Choroid plexus epithelial cell (primary cell): ENCODE measurements at places on chromosomes 2 and 18.

GRCh38 chr18:3814816-3815215 lies 364.8 kb downstream of the TGIF1 start:
- DNase-seq = peak; percentile 41

- peak; percentile 100 for DNase-seq
Observed at GRCh38 chr2:55862673-55863390, 60.8 kb downstream of the EFEMP1 start.

- no peak for DNase-seq
Observed at GRCh38 chr18:63288311-63288710, 31.3 kb downstream of the BCL2 start.

GRCh38 chr18:6971823-6972478 lies 145.6 kb downstream of the LAMA1 start:
- DNase-seq = no peak

DNA sequence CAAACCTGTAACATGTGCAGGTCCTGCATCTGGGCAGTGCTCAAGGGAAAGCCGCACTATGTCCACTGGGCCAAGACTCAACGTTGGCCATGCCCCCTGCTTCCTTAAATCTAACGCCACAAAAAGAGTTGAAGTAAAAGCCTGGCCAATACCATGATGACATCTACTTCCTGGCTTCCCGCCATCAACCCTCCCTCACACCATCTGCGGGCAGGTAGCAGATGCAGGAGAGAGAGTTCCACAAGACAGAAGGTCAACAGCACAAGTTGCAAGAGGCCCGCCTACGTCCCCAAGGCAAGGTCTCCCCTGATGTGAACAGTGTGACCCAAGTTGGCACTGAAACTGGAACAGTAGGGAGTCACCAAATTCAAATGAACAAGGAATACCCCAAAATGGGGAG lies 48.4 kb downstream of the ABCG8 start:
- DNase-seq = no peak

GRCh38 chr2:142966284-142966683 lies 88.8 kb downstream of the KYNU start:
- no peak for DNase-seq

GRCh38 chr2:229475778-229476177 lies 204.7 kb upstream of the PID1 start:
- no peak for DNase-seq

GRCh38 chr2:205969584-205969983 lies 116.4 kb downstream of the INO80D start:
- DNase-seq = no peak

DNA sequence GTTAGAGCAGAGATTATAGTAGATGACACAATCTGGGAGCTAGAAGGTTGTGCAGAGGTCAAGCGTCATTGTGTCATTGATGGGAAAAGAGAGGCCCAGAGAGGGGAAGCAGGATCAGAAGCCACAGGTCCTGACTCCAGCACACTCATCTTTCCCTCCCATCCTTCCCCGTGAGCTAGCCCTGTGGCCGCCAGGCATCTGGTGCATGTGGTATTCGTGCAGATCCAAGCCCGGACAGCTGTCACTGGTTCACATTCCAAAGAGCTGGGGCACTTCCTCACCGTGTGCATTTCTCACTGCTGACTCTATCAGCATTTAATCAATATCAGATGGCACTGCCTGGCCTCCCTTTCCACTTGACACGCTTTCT lies 94.1 kb upstream of the THOC1 start:
- peak; percentile 49 for DNase-seq

DNA sequence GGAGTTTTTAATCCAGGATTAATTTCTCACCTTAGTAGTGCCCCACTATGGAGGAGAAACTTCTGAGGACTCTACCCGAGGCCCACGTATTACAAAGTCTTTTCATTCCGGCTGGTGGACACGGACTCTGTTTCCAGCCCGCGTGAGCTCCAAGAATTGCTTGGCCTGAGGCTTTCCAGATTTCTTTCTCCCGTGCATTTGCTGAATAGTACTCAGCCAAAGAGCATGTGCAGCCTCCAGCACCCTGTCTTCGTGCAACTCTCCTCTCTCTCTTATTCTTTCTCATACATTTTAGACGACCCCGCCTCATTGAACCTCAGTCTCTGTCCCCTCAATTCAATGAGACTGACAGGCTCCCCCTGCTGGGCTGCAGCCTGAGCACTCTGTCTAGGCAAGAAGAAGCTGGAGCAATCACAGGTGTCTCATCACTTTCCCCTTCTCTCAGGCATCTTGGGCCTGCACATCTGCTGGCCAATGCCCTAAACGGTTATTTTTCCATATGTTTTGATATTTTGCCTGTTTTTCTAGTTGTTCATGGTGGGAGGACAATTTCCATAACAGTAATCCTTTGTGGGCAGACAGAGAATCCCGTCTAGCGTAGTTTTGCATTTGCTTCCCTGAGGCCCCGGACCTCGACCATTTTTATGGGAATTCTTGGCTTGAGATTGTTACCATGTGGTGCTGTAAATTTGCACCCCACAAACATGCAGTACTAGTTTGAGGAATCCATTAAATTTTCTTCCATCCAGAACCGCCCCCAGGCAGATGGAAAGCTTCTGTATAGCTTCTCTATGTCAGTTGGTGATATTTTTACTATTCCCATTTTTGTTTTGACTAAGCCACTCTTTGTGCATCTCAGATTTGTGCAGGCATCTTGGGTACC lies 50.1 kb upstream of the LPIN2 start:
- DNase-seq = peak; percentile 56

DNA sequence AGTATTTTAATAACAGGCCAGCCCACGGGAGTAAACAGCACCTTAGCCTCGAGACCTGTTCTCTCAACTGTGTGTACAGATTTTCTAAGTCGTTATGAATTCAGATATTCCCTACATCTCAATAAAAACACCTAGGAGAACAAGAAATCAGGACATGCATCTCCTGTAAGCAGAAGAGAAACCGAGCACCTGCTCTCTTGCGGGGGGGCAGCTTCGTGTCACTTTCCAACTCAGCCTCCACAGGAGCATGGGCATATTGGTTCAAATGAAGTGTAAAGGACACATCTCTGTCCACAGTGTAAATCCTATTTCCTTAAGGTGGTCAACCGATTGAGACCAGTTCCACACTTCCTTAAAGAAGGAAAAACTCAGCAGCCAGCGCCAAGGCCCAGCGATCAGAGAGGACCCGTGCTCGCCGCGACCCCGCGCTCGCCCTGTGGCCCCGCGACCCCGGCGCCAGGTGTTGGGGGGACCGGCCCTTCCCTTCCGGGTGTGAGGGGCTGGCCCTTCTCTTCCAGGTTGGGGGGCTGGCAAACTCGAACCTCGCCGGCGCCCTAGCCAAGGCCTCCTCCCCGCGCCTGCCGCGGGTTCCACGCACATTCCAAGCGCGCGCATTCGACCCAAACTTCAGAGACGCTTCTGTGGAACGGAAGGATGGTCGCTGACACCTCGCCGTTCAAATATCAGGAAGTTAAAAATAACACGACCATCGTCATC lies 652 bp downstream of the SH3YL1 start:
- DNase-seq = no peak

DNA sequence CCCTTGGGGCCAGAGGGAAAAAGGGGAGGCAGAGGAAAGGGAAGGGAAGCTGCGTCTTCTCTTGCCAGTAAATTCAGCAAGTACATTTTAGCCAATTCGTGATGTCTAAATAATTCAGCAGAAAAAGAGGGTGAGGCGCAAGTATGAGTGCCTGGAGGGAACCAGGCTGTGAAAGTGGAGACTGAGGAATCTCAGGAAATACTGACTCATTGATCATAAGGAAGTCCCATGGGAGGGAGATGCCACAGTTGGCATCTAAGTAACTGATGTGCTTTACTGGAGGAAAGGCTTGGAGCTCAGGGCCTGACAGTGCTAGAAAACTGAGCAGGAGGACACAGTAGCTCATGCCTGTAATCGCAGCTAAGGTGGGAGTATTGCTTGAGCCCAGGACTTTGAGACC lies 31.1 kb downstream of the KIF5C start:
- DNase-seq = peak; percentile 3

DNA sequence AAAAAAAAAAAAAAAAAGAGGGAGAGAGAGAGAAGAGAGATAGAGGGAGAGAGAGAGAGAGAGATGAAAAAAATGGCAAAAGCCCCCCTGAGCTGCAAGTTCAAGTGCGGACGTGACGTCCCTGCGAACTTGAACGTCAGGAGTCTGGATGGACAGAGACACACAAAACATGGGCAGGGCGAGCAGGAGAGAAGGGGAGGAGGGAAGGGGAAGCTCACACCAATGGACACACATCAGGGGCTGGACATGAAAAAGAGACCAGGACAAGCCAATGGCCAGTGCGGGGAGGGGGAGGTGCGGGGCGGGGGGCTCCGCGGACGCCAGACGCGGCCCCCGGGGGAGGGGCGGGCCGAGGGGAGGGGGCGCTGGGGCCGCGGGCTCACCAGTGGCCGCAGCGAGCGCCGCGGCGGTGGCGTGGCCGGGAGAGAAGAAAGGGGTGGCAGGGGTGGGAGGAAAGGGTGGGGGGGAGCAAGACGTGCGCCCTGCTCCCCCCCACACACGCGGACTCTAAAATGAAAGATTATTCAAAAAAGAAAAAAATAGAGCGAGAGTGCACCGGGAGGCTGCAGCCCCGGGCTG lies at the start of gene BCL11A:
Gene BCL11A, minus strand, starts transcription at position 160 of the 579 bp plus-strand sequence. CDS start 384 bp downstream, outside the sequence.
- DNase-seq = peak; percentile 93

DNA sequence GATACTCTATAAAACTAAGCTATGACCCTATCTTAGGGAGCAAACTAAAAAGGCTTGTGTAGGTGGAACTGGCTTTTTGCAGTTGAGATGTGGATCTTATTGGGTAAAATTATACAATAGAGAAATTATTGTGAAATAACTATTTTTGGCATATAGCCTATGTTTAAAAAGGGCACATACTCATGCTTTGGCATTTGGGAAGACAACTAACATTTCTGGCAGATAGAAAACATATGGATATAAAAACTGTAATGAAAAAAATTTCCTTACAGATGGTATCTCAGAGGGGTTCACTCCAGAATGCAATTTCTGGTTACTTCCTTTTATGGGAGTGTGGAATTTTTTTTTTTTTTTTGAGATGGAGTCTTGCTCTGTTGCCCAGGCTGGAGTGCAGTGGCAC lies 120.1 kb upstream of the CCDC195 start:
- no peak for DNase-seq

DNA sequence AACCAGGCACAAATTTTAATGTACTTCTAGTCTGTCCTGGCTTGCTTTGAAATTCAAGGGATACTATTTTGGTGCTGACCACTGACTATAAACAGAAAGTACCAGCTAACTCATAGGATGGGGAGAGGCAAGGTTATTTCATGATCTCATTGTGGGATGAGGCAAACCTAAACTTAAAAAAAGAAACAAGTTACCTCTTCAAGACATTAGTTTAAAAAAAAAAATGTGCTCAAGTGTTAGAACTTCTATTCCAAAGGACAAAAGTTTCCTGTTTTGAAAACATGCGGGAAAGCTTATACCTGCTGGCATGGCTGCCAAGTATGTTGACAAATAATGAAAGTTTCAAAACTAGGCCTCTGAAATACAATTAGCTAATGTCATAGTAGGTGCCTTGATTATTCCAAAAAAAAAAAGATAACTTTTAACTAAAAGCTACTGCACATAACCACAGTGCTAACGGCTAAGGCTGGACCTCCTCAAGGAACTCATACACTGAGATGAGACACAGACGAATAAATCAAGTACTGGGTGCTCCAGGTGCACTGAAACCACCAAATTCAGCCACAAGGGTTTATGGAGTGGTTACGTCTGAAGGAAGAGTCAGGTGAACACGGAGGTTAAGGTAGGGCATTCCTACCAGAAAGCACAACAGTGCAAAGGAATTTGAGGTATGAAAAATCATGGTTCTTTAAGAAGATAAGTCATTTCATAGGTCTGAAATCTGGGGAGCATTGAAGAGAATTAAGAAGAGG lies 38.1 kb downstream of the TMEM131 start:
- DNase-seq = peak; percentile 18

- no peak for DNase-seq
Observed at GRCh38 chr2:38099099-38100028, 23.4 kb upstream of the CYP1B1 start.

DNA sequence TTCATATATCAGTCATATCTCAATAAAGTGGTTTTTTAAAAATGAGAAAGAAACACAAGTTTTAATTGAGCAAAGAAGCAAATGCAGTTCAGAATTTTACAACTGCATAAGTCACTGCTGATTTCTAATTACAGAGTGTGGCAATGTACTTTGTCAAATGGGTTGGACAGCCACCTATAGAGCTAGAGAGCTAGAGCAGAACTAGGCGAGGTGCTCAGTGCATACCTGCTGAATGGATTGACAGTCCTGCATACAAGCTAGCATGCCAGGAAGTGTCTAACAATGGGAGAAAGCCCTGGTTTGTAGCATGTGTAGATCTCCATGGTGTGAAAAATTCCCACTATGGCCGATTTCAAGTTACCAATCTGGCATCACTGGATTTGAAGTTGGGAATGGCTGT lies 106.3 kb upstream of the CDCA7 start:
- no peak for DNase-seq

GRCh38 chr18:43589611-43590151 lies 312.4 kb upstream of the SYT4 start:
- DNase-seq = no peak

DNA sequence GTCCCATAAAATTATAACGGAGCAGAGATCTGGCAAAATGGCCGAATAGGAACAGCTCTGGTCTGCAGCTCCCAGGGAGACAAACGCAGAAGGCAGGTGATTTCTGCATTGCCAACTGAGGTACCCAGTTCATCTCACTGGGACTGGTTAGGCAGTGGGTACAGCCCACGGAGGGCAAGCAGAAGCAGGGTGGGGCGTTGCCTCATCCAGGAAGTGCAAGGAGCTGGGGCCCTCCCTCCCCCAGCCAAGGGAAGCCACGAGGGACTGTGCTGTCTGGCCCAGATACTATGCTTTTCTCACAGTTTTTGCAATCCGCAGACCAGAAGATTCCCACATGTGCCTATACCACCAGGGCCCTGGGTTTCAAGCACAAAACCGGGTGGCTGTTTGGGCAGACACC lies 22.8 kb downstream of the ICA1L start:
- peak; percentile 15 for DNase-seq

DNA sequence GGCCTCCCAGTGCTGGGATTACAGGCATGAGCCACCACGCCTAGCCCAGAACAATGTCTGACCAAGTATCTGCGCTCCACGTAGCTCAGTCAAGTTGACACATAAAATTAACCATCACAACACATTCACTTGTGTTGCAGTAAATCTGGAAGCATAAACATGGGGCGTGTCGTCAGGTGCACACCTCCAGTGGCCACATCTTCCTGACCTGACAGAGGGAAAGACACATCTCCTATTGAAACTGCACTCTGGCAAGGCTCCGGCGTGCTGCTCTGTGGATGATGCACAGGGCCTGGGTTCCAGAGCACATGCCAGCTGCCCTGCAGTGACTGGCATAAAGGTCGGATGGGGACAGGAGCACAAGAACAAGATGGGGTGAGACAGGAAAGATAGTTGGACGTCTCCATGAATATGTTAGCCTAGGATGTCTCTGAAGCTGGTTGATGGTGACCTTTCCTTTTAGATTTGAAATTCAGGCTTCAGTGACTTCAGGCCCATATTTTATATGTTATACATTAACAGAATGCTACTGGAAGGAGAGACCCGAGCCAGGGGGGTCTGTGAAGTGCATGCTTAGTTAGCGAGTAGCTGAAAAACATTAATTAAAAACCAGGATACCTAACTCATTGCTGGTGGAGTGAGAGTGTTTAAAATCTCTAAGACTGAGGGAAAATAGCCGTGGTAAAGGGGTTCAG lies 10.9 kb downstream of the IMPA2 start:
- no peak for DNase-seq
